ENCODE measurements at places on chromosomes 12 and 14.

- no peak for DNase-seq
Measured at GRCh38 chr12:29858270-29858786, 74.6 kb upstream of the TMTC1 start.

DNA sequence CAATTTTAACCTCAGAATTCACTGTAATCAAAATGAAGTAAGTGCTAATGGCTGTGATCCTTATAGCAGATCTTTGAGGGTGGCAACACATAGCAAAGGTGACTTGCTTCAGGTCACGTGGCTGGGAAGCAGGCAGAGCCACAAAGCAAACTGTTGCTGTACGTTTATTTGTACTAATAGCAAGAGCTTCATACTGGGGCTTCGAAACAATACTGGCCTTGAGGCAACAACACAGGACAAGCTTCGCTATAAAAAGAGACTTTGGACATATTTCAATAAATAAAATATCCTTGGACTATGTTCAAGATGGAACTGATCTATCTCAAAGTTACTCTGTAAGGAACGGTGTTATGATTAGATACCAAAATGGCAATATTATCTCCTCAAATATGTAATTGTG, 44.6 kb downstream of the MSRB3 start:
- DNase-seq, result no peak

DNA sequence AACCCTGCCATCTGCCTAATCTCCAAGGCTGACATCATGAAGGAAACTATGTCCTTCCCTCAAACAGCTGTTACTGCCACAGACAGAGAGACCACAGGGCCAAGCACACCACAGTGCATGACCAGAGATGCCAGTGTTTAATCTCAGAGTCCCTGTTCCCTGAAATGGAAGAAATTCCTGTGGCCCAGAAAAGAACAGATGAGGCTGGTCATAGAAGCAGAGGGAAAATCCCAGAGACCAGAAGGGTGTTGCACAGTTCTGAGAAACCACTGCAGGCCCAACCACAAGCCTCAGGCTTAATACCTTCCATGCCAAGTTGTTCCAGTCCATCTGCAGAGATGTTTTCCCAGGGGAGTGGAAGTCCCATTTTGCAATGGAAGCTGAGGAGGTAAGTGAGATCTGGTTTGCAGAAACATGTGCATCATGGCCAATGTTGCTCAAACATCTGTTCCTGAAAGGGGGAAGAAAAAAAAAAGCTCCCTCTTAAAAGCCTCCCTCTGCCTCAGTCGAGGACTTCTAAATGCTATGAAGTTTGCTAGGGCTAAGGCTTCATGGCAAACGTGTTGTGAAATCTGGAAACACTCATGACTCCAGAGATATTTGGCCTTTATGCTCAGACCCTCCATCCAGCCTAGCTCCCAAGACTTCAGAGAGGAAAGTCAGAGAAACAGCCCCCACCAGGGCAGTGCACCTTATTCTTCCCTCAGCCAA, 98.6 kb downstream of the SCARB1 start:
- DNase-seq, result peak; percentile 28

DNA sequence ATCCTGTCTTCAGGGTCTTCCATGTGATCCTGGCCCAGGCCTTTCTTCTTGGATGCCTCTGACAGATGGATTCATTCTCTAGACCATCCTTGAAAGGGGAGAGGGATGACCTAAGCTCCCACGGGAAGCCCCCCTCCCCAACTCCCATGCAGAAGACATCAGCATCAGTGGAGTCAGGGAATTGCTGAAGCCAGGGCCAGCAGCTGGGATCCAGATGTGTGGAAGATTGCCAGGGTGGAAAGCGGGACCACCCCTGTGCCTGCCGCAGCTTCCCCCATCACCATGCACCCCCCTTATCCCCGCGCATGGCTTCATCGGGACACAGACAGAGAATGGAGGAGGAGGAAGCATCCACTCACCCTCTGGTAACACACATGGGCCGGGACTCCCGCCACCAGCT, 183.6 kb upstream of the PRMT8 start:
- no peak for DNase-seq

- no peak for DNase-seq
Measured at GRCh38 chr12:42568952-42569915, 20.3 kb downstream of the PRICKLE1 start.
